ENCODE measurements at places on chromosomes 7 and 10.

GRCh38 chr7:57769958-57770357, 320.0 kb downstream of the ZNF716 start:
- DNase-seq, result no peak

- no peak for DNase-seq
Measured at GRCh38 chr10:69968830-69969229, 83.8 kb upstream of the MACROH2A2 start.

GRCh38 chr10:73576890-73577591, 14.1 kb downstream of the USP54 start:
- DNase-seq, result no peak

- no peak for DNase-seq
Measured at GRCh38 chr10:95865814-95866466, 41.8 kb upstream of the CC2D2B start.

- peak; percentile 35 for DNase-seq
Measured at GRCh38 chr7:50312250-50313162, 8.0 kb downstream of the IKZF1 start.

DNA sequence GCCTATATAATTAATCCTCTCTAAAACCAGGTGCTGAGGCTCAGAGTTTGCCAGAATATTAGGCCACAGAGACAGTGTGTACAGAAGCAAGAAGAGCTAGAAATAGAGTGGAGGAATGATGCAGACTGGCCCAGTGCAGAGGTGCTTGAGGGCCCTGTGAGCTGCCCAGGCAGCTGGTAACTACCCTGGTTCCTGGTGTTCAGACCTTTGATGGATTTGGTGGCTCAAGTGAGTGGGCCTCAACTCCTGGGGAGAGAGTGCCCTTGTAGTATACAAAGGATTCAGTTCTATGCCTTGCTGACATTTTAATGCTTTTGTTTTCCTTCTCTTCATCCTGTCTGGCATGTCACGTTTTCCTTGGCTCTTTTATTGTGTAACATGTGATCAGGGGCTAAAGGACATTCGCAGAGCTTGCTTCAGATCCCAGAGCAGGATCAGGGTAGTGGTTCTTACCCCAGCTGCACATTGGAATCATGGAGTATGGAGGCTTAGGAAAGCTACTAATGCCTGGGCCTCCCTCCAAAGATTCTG, 20.0 kb downstream of the LRRC4 start:
- no peak for DNase-seq

- no peak for DNase-seq
Measured at GRCh38 chr7:39594988-39595620, 28.3 kb upstream of the RALA start.

GRCh38 chr7:20201380-20201779, 15.8 kb downstream of the MACC1 start:
- no peak for DNase-seq

GRCh38 chr10:17001297-17001744, 128.3 kb downstream of the CUBN start:
- no peak for DNase-seq

- DNase-seq, result no peak
Measured at GRCh38 chr7:49386792-49387191, 386.6 kb upstream of the VWC2 start.

GRCh38 chr10:132175907-132176581, 10.7 kb upstream of the DPYSL4 start:
- no peak for DNase-seq

- peak; percentile 73 for DNase-seq
Measured at GRCh38 chr10:27252267-27253000, 11.8 kb upstream of the ACBD5 start.

GRCh38 chr7:75866489-75867389, 12.1 kb upstream of the RHBDD2 start:
- DNase-seq, result peak; percentile 61

DNA sequence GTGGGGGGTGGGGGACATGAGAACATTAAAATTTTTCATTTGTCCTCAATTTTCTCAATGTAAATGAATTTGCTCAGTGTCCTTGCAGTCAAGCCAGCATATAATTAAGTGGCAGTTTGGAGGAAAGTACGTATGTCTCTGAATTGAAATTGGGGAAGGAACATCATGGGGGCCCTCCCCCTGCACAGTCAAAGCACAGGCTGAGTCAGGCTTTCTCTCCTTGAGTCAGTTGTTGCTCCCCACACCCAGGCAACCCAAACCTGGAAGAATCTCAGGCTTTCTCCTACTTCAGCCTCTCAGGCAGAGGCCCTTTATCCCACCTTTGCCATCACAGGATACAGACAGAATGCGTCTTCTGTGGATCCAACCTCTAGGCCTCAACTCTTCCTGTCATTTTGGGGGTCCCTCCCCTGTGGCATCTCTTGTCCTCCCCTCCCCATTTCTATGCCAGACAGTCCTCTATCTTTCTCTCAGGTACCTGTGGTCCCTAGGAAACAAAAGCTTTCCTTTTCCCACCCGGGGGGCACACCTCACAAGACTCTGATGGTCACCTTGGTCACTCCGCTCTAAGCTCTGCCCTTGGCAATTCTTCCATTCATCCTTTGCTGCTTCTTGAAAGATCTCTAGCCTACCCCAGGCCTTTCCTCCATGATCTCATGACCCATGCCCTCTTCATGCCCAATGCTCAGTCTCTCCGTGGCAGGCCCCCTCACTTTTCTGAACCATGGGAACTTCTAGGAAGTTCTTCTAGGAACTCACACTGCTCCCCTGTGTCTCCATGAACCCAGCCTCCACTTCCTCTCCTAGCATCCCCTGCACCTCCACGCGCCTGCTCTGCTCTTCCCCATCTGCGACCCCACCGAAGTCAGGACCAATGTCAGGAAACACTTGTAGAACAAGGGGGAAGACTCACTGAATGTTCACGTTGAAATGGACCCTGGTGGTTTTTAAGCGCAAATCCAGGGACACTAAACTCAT, 40.4 kb downstream of the CREB3L2 start:
- no peak for DNase-seq

DNA sequence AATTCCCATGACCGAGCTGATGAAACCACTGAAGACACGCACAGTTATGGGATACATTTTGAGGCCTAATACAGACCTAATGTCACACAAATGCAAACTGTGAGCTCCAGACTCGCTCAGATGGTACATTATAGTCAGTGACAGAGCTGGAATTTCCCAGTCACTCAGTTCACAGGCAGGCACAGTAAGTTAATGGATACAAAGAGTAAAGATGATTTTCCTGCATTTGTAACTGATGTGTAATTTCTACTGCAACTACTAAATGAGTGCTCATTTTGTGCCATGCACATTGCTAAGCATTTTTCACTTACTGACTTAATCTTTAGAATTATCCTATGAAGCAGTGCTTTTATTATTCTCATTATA, 56.5 kb downstream of the ENO4 start:
- no peak for DNase-seq

DNA sequence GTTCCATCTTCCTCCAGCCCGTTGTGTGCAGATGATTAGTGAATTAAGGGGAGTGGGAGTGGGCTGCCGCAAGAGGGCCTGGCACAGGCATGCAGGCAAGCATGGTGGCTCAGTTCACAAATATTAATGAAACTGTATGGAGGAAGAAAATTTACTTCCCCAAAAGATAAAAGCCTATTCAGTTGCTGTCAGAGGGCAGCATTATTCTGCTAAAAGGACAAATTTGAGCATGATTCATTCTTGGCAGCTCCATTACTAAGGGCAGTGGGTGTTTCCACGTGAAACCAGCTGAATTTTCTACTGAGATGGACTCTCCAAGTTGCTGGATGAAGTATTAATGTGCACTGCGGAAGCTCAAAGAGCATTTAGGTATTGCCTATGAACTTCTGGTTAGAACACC, 90.9 kb upstream of the WDR11 start:
- DNase-seq, result no peak

Data from hematopoietic multipotent progenitor cell treated with erythropoietin and hydrocortisone succinate and interleukin-3 and kit ligand, for 17 days (in vitro differentiated cells).